Esophagus muscularis mucosa (tissue), 4 donors: ENCODE measurements at places on chromosomes 1 and 21. TPM values are rescaled to one million over a fixed set of nuclear protein-coding genes. Genes with fewer than 3 reads are reported as not detected.

GRCh38 chr21:31124010-31124409 lies 85.7 kb upstream of the KRTAP19-8 start:
- no peak overlapping the region for H3K4me3 ChIP-seq
- H3K27ac ChIP-seq, result no peak overlapping the region
- DNase-seq, result no peak
- H3K36me3 ChIP-seq, result no peaks in the 10 kb centered on the region
- no peaks in the 10 kb centered on the region for H3K27me3 ChIP-seq

DNA sequence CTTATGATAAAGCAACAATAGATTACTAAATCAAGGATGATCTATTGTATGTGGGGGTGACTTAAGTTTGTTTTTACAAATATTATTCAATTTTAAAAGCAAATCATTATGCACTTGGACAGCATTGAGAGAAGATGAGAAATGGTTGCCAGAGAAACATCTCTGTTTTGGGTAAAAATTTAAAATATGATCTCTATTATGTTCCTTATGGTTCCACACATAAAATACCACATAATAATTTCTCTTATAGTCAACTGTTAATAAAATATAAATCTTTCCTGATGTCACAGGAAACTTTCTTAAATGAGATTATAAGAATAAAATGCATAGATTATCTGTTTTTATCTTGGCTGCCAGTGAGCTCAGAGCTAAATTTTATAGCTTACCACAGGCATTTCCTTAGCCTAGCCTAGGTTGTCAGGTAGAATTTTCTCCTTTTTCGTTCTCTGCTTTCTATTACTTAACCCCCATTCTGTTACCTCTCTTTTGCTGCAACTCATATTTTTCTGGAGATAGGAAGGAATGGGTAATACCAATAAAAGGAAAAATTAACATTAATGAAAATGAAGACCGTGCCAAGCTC lies 109.7 kb downstream of the TGFB2 start:
- no peak overlapping the region for H3K4me3 ChIP-seq
- no peaks in the 10 kb centered on the region for H3K36me3 ChIP-seq
- H3K27me3 ChIP-seq, result no peaks in the 10 kb centered on the region
- peaks cover 9% of the 10 kb centered on the region for H3K4me1 ChIP-seq
- DNase-seq, result no peak

GRCh38 chr1:41025979-41026819 lies 4.7 kb upstream of the SLFNL1 start:
- peaks cover 50% of the 10 kb centered on the region for H3K36me3 ChIP-seq
- H3K27ac ChIP-seq, result no peak overlapping the region
- peaks cover 10% of the 10 kb centered on the region for H3K4me1 ChIP-seq
- H3K27me3 ChIP-seq, result no peaks in the 10 kb centered on the region
- DNase-seq, result no peak

Gene KRTAP15-1
- not detected for total RNA-seq

DNA sequence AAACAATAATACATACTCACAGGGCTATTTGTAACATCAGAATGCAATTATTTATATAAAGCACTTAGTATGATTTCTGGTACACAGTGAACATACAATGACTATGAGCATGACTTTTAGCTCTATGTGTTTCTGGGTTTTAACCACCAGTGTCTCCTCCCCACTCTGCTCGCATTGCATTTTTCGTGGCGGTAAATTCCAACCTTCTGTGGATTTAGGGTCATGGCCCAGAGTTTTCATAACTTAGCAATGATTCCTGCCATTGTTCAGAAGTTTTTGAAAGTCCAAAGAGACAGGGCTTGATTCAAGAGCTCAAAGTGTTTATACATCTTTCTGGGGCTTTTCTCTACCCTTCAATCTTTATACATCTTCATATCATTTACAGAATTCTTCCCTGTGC lies 191.3 kb downstream of the BACH1 start:
- DNase-seq, result no peak
- H3K27me3 ChIP-seq, result no peaks in the 10 kb centered on the region
- no peak overlapping the region for H3K4me3 ChIP-seq
- no peaks in the 10 kb centered on the region for H3K36me3 ChIP-seq
- no peak overlapping the region for H3K27ac ChIP-seq
- H3K4me1 ChIP-seq, result no peaks in the 10 kb centered on the region

Gene IFNLR1
- total RNA-seq, result 0.50 TPM

DNA sequence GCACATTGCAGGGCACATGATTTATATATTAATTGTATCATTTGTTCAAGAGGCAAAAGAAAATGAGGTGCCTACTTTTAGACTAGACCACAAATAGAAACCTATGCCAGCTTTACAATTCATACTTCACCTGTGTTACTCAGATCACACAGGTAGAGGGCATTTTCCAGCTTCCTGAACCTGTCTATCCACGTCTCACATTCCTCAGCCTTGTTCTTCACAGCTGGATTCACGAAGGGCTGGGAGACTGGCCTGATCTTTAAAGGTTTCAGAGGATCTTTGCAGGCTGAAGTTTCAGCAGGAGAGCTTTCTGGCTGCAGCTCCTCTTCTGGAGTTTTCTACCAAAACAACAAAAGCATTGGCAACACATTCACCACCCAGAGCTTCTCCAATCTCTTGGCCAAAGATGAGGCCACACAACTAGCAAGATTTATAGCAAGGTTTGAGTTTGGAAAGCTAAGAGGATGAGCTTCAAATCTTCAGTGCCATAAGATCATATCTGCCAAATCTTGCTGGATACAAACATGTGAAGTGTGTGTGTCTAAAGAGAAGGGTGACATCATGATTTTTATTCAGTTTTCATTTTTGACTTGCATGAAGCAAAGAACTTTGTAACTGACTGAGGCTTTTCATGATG lies 71.0 kb upstream of the CYP2J2 start:
- no peaks in the 10 kb centered on the region for H3K27me3 ChIP-seq
- H3K27ac ChIP-seq, result no peak overlapping the region
- no peak for DNase-seq
- H3K4me3 ChIP-seq, result no peak overlapping the region
- no peaks in the 10 kb centered on the region for H3K36me3 ChIP-seq
- peaks cover 9% of the 10 kb centered on the region for H3K4me1 ChIP-seq

Gene MCOLN2
- total RNA-seq, result under 0.01 TPM

- no peak for DNase-seq
- no peaks in the 10 kb centered on the region for H3K27me3 ChIP-seq
- no peak overlapping the region for H3K27ac ChIP-seq
- no peaks in the 10 kb centered on the region for H3K4me1 ChIP-seq
- H3K4me3 ChIP-seq, result no peak overlapping the region
Measured at GRCh38 chr1:185535621-185536020, 198.6 kb upstream of the HMCN1 start.

Gene LCE1B
- not detected for total RNA-seq

DNA sequence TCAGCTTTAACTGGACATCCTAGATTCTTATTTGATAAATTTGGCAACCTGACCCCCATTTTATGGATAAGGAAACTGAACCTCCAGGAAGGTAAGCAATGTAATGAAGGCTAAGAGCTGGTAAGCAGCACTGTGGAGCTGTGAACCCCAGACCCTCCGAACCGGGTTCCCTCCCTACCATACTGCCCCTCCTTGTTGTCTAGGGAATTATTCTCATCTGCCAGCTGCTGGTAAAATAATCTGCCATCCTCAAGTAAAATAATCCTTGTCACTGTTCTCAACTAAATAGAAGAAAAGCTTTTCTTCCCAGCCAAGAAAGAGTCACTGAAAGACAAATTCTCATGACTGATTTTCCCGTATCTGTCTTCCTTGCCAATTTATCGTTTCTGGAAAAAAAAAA lies 55.8 kb upstream of the PRDX6 start:
- H3K4me1 ChIP-seq, result peaks cover 4% of the 10 kb centered on the region
- H3K36me3 ChIP-seq, result peaks cover 29% of the 10 kb centered on the region
- no peak overlapping the region for H3K4me3 ChIP-seq
- no peaks in the 10 kb centered on the region for H3K27me3 ChIP-seq
- DNase-seq, result no peak

Gene RIPPLY3
- not detected for total RNA-seq

GRCh38 chr1:154407198-154408091 lies 2.3 kb downstream of the IL6R start:
- no peaks in the 10 kb centered on the region for H3K27me3 ChIP-seq
- peak overlapping the region; percentile 98 for H3K27ac ChIP-seq
- DNase-seq, result no peak
- H3K36me3 ChIP-seq, result peaks cover 4% of the 10 kb centered on the region
- peaks cover 71% of the 10 kb centered on the region for H3K4me1 ChIP-seq
- peak overlapping the region; percentile 93 for H3K4me3 ChIP-seq

- no peak for DNase-seq
- no peaks in the 10 kb centered on the region for H3K36me3 ChIP-seq
- H3K27me3 ChIP-seq, result no peaks in the 10 kb centered on the region
- no peak overlapping the region for H3K27ac ChIP-seq
- H3K4me3 ChIP-seq, result no peak overlapping the region
Measured at GRCh38 chr21:35575280-35575915, 484.9 kb downstream of the SETD4 start.

GRCh38 chr1:18473195-18473815 lies 7.4 kb upstream of the KLHDC7A start:
- no peaks in the 10 kb centered on the region for H3K4me1 ChIP-seq
- no peak overlapping the region for H3K27ac ChIP-seq
- no peak overlapping the region for H3K4me3 ChIP-seq
- no peaks in the 10 kb centered on the region for H3K36me3 ChIP-seq
- H3K27me3 ChIP-seq, result no peaks in the 10 kb centered on the region
- DNase-seq, result no peak

Gene NAV1
- 25.6 TPM for total RNA-seq

- no peaks in the 10 kb centered on the region for H3K36me3 ChIP-seq
- H3K27ac ChIP-seq, result peak overlapping the region; percentile 14
- H3K4me1 ChIP-seq, result peaks cover 15% of the 10 kb centered on the region
Measured at GRCh38 chr1:53183095-53183990, 13.3 kb upstream of the CPT2 start.

GRCh38 chr1:85952460-85952859 lies 204.1 kb downstream of the COL24A1 start:
- no peaks in the 10 kb centered on the region for H3K4me1 ChIP-seq
- no peaks in the 10 kb centered on the region for H3K36me3 ChIP-seq
- no peak for DNase-seq
- H3K27me3 ChIP-seq, result no peaks in the 10 kb centered on the region
- H3K4me3 ChIP-seq, result no peak overlapping the region

Gene UMODL1
- total RNA-seq, result 0.13 TPM

DNA sequence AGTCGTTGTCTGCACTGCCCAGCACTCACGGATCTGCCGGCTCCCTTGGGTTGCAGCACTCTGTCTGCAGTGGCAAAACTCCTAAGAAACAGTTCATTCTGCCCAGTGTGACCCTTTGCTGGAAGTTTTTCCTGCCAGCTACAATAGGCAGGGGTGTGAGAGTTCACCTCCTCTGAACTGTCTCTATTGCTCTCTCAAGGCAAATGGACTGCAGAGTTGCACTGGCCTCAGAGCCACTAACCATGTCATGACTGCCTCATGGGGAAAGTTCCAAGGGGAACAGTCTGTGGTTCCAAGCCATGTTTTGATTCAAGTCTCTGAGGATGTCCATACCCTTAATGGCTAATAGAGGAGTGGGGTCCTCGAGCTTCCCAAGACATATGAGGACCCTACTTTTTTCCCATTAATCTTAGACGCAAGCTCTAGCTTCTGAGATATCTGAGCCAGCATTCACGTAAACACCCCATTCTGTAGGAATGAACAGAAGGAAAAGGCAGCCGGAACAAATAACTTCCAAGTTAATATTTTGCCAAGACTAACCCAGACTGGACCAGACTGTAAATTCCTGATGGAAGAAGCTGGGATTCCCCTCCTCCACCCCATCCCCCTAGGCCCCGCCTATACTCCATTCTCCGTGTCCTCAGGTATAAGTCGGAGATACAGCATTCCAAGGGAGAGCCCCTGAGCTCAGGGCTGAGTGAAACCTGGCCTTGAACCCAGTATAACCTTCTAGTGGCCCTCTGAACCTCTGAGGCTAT lies 93.8 kb upstream of the AKT3 start:
- peak; percentile 82 for DNase-seq
- no peaks in the 10 kb centered on the region for H3K27me3 ChIP-seq
- no peaks in the 10 kb centered on the region for H3K4me1 ChIP-seq

GRCh38 chr1:23784846-23785245 lies 6.1 kb upstream of the LYPLA2 start:
- peaks cover 26% of the 10 kb centered on the region for H3K36me3 ChIP-seq
- H3K27me3 ChIP-seq, result no peaks in the 10 kb centered on the region
- H3K27ac ChIP-seq, result no peak overlapping the region
- H3K4me1 ChIP-seq, result peaks cover 6% of the 10 kb centered on the region

DNA sequence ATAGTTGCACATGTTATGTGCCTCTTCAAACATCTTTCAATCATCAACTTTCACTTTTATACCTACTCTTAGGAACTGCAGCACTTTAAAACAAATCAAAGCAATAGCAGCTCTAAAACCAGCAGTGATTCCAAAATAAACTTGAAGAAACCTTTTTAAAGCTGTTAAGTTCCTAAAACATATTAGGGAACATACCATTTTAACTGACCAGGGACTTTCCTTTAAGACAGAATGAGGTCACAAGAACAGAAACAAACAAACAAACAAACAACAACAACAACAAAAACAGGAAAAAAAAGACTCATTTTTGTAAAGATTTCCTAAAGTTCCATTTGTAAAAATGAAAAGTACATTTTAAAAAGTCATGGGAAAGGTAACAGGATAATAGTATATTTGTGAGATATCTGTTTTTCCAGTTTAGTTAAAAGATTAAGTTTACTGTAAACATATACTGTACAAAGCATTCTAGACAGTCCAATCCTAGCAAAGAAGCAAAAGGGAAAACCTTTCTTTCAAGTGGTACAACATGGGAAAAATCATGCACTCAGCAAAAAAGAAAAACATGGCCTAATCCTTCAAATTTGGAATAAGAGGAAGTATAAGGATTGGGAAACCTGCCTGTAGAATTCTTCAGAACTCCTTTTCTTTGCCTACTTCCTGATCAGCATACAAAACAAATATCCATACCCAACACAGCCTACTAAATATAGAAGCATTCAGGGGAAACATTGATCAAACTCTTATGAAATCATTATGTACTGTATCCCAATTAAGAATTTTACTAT lies 45.5 kb downstream of the EPS15 start:
- no peaks in the 10 kb centered on the region for H3K36me3 ChIP-seq
- peak overlapping the region; percentile 23 for H3K27ac ChIP-seq
- peaks cover 30% of the 10 kb centered on the region for H3K4me1 ChIP-seq
- no peak for DNase-seq
- H3K4me3 ChIP-seq, result no peak overlapping the region

DNA sequence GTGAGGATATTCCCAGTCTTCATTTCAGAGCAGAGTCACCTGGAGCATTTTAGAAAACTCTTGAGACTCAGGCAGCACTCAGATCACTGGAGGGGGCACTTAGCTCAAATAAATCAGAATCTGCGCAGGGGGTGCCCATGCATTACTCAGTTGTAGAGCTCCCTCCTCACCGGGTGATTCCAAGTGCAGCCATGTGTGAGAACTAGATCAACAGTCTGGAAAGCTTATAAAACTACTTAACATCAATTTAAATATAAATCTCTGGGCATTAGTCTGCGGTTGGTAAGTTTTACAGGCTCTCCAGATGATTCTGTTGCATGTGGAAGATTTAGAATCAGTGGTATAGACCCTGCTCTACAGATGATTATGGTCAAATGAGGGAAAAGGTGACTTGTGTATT lies 128.6 kb downstream of the ST6GALNAC3 start:
- DNase-seq, result no peak
- no peak overlapping the region for H3K27ac ChIP-seq
- H3K4me1 ChIP-seq, result no peaks in the 10 kb centered on the region
